ENCODE measurements at places on chromosomes 3 and 15.

DNA sequence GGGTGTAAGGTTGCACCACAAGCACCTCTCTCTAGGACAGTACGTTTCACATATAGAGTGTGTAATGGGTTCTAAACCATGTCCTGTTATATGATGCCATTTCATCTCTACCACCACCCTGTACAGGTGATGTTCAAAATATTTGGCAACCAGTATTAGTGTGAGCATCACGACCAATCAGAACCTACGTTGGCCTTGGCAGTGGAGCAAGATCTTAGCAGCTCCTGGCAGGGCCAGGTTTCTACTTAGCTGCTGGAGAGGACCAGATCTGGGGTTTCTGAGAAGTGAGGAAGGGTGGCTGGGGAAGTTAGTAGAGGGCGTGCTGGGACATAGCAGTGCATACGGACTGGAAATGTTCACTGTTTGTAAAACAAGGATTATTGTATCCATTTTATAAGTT lies 23.1 kb upstream of the MITF start:
- no peak for DNase-seq

- DNase-seq: no peak
These were observed 34.2 kb downstream of the GRIP2 start for GRCh38 chr3:14505803-14506500.

- DNase-seq: no peak
These were observed 26.3 kb upstream of the SLC28A2 start for GRCh38 chr15:45225506-45226273.

- no peak for DNase-seq
These were observed 100.3 kb downstream of the CCNL1 start for GRCh38 chr3:157059661-157060060.

GRCh38 chr3:52298149-52299098 lies 10.8 kb downstream of the GLYCTK start:
- no peak for DNase-seq

GRCh38 chr3:179603831-179604230 lies 607 bp downstream of the MRPL47 start:
- no peak for DNase-seq
